ENCODE measurements at places on chromosomes 16 and 17.

DNA sequence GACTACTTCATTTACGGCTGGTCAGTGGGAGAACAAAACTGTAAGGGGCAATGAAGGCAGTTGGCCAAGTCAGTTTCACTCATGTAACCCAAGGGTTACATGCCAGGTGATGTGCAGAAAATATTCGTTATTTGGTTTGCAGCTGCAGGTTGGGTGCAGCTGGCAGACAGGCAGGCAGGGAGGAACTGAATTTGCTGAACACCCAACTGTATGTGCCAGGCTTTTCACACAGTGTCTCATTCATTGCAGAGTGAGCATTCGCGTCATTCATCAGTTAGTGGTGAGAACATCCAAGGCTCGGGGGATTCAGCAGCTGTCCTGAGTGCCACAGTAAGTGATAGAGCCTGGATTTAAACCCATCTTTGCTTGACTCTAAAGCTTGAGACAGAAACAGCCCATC, 59.7 kb downstream of the ABCC6 start:
- no peak for DNase-seq

GRCh38 chr17:80449930-80450576, 26.4 kb downstream of the NPTX1 start:
- no peak for DNase-seq

DNA sequence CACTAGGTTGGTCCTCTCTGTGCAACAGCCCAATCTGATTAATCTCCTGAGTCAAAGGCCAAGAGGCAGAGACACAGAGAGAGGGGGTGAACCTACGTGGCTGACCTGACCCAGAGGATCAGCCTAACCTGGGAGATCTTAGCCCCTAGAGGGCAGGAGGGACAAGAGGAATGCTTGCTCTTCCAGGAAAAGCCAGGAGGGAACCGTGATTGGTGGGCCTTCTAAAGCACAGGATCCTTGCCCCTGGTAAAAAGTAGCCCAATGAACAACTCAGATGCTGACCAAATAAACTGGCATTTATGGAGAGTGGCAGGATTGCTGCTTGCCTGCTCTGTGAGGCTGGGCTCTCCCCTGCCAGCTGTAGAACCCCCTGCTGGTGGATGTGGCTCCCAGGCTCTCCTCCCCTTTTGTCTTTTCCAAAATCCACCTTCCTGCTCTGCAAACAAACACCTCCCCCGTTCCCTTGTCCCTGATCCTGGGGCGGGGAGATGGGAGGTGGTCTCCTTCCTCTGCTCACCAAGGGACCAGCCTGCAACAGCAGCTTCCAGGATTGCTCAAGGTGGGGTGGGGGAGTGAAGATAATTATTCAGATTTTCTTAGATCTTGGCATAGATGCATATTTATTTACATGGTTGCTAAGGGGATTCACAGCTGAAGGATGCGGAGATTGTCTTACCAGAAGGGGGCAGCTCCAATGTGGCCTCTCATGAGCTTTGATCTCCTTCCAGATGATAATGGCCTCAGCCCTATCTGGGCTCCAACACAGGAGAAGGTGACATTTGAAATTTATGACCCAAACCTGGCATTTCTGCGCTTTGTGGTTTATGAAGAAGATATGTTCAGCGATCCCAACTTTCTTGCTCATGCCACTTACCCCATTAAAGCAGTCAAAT, 71.9 kb downstream of the SDR42E1 start:
- peak; percentile 7 for DNase-seq

DNA sequence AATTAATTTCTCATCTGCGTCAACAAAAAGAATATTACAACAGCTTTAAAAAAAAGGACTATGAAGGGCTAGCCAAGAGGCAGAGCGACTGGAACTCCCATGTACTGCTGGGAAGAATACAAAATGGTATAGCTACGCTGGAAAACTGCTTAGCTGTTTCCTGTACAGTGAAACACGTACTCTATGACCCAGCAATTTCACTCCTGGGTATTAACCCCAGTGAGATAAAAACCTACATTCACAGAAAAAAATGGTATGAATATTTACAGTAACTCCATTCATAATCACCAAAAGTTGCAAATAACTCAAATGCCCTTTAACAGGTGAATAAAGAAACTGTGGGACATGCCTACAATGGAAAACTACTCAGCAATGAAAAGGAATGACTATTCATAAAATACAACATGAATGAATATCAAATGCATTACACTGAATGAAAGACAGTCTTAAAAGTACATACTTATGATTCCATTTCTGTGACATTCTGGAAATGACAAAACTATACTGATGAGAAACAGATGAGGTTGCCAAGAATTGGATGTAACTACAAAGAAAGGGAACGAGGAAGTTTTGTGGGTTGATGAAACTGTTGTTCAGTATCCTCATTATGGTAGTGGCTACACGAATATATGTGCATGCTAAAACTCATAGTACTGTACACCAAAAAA, 27.6 kb downstream of the CMTM4 start:
- no peak for DNase-seq

- DNase-seq, result peak; percentile 61
Observed at GRCh38 chr17:37848690-37849616, 75.3 kb upstream of the TBC1D3K start.

DNA sequence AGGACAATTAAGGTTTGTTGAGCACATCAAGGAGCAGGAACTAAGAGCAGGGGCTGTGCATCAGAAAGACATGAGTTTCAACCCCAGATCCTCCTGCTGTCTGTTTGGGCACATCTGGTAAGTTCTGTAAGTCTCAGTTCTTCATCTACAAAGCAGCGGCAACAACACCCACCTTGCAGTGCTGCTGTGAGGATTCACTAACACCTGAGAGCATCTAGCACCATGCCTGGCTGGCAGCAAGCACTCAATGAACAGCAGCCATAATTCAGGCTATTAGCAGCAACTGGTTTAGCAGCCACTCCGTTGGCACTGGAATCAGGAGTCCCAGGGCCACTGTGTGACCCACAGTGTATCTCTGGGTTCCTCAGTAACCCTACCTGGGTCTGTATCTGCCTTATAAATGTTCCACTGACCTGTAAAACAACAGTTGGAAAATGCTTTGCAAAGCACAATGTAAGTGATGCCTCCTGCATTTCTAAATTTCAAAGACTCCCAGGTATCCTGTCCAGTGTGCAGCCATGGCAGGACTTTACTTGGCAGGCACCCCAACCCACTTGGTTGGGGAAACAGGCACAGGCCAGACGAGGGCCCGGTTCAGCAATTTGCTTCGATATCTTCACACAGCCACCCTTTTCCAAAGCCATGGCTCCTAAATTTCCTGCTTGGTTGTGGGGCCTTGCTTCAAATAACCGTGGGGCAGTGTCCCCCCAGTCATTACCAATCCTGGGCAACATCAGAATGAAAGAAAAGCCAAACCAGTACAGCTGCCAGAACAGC, 4.2 kb downstream of the ST3GAL2 start:
- no peak for DNase-seq

DNA sequence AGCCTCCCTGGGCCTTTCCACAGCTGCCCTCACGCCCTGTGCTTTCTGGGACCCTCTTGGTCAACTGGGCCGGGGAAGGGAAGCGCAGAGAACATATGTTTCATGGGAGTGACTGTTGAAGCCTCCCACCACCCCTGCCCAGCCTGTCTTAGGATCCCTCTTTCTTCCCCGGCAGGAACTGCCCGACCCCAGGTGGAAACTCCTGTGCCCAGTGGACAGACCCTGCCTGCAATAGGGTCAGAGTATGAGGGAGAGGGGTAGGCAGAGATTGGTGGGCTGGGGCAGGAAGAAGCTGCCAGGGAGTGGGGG, 10.5 kb downstream of the HEXIM2 start:
- no peak for DNase-seq

DNA sequence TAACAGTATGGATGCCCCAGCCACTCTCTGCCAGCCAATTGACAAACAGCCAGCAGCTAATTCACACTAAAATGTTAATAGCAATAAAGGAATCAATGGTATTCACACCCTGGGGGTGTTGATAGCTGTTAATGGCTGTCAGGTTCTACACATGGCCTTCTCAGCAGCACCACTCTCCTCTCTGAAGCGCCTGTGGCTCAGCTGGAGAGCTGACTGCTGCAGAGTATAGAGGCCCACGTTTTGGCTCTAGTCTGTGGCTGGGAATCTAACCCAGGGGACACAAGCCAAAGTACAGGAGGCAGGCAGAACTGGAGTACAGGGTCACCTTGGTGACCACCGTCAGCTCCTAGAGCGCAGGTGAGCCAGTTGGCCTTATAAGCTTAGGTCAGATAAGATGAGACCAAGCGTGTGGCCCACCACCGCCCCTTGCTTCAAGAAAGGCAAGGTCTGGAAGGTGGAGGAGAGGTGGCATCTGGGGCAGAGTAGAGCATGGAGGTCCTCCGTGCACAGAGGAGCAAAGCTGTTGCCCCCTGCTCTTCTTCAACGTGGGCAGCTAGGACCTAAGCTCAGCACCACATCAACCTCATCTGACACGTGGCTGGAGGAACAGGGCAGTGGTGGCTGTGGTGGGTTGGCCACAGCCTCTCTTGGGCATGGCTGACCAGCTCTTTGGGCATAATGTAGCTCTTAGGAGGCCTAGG, 25.4 kb downstream of the CCR7 start:
- peak; percentile 65 for DNase-seq
